Regular cardiac myocyte (primary cell): ENCODE measurements at places on chromosomes 2 and 18. TPM values are rescaled to one million over a fixed set of nuclear protein-coding genes. Genes with fewer than 3 reads are reported as not detected.

Gene LIMS2
- 2.7 and 4.8 TPM in 2 replicates for total RNA-seq

Gene DRC1
- under 0.01 TPM in 1 of 2 replicates, not detected in the other for total RNA-seq

Gene SCTR
- total RNA-seq: not detected in 2 replicates

Gene PLEK
- under 0.01 TPM in 2 replicates for total RNA-seq

Gene RNU2-63P
- total RNA-seq: not detected in 2 replicates

Gene KCNG2
- 0.19 and 1.1 TPM in 2 replicates for total RNA-seq

Gene IGFBP5
- 363 and 386 TPM in 2 replicates for total RNA-seq

Gene INO80B
- 7.1 and 16.3 TPM in 2 replicates for total RNA-seq

Gene LYPD6
- under 0.01 and 0.77 TPM in 2 replicates for total RNA-seq
